Stimulated activated CD8-positive, alpha-beta memory T cell treated with anti-CD3 and anti-CD28 coated beads, Interleukin-15, amount 100 ng/mL, for 4 hours (primary cell): ENCODE measurements at places on chromosomes 7 and 10.

GRCh38 chr10:78755877-78756455 is 312.8 kb upstream of the ZMIZ1 start:
- no peak for DNase-seq

DNA sequence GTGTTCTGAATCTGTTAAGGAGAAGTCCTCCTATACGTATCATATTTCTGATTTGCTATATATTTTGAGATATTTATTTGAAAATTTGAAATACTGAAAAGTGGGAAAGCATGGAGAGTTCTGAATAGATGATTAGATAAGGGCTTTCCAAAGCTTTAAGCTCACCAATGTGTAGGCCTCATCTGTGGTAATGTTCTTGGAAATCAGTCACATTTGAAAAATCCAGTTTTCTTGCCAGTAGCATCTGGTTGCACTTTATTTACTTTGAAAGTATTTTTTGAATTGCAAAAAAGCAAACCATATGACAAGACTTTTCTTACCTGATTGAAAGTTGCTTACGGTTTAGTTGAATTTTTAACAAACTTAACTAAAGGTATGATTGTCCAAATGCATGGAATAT is 21.7 kb downstream of the ADD3 start:
- DNase-seq = no peak

GRCh38 chr10:100737355-100738054 is 7.9 kb upstream of the PAX2 start:
- no peak for DNase-seq

DNA sequence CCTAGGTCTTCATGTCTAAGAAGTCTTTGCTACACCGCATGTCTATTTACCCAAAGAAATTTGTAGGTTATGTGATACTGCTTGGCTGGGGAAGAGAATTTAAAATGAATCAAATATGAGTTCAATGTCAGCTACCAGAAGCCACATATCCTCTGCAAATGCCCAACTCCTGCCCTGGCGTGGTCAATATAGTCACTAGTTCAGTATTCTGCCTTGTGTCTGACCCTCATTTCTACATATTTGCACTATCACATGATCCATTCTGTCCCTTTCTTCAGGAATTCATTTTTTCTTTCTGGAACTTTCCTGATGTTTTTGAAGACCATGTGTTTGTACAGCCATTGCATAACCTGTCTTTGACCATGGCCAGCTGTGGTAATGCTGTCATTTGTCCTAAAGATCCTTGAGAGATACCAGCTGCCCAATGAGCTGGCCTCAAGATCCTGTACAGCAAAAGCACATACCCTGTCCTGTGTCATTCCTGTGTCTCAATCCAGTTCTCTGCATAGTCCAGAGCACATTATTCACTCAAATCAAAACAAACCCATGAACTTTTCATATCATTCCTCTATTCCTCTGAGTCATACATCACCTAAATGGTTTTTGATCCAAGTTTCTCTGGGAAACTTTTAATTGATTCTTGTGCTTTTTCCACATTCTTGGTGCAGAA is 524.5 kb downstream of the PARD3 start:
- DNase-seq = no peak

GRCh38 chr7:31443457-31443856 is 70.4 kb upstream of the ITPRID1 start:
- no peak for DNase-seq

DNA sequence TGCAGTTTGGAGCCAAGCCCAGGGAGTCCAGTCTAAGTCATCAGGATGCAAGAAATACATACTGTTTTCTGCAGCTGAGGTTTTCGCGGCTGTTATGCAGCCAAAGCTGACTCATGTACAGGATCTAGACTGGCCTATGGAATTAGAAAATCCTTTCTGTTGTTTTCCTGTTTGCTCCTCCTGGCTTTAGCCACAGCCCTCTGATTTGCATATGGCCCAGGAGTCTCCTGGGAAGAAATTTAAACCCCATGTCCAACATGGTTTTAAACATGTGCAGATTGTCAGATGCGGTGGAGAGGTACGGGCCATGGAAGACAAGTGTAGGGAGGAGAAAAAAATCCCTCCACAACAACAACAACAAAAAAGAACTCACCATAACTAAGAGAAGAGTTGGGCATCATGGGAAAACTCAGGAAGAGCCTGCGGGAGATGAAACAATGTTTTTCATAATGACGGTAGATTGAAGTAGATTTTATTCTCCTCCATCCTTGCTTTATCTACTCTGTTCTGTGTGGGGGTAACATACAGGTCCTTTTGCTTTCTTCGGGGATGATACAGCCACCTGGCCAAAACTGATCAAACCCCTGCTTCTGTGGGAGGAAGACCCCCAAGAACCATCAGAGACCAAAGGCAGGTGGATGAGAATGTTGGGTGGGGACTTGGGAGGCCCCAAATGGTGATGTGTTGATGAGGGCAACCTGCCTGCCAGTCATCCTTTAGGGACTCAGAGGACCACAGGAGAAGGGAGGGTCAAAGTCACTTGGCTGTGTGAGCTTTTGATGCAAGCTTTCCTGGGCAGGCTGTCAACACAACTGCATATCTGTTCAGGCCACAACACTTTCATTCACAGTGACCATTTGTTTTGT is 29.8 kb upstream of the GNA12 start:
- DNase-seq = no peak

DNA sequence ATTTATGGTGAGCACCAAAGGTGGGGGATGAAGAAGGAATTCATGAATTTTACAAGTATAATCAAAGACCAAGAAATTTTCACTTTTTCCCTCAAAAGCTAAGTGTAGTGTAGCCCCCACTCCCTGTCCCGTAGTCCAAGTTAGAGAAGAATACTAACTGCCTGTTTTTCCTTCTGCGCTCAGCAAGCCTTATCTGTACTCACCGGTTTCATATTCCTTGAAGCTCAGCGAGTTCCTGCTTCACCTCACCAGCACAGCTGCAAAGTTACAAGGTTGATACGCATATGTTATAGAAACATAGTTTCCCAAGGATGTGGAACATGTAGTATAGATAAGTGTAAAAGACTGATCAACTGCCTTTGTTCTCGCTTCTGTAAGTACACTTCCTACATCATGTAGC is 16.0 kb upstream of the ZNF33B start:
- no peak for DNase-seq

- no peak for DNase-seq
Observed at GRCh38 chr10:26386781-26387180, 51.4 kb upstream of the APBB1IP start.
